SK-N-DZ (cell line): ENCODE measurements at places on chromosomes 6 and 20.

- DNase-seq, result no peak
These were observed 275.7 kb upstream of the TCF21 start for GRCh38 chr6:133613211-133613610.

DNA sequence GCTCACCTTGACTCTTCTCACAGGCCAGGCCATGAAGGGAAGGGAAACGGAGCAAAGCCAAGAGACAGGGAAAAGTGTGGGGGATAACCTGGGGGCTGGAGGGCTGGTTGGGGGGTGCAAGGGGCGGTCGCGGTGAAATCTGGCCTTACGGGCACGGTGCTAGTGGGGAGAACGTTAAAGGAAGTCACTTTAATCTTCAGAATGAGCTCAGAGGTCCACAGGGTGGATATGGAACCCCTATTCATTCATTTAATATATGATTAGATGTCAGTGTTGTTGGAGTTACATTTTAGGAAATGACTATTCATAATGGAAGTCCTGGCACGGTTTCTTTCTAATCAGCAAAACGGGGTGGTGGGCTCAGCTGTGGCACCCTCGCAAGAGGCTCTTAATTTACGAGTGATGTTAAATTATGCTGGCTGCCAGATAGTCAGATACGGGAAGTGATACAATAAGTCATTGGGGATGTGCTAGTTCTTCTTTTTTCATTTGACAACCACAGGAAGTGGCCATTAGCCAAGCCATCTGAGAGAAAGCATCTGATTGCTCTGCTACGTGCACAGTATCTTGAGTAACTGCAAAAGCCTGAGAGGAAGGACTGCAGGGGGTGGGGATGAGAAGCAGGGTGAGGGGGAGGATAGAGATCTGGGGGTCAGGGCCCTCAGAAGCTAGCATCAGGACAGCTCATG, 253.0 kb downstream of the QKI start:
- no peak for DNase-seq

DNA sequence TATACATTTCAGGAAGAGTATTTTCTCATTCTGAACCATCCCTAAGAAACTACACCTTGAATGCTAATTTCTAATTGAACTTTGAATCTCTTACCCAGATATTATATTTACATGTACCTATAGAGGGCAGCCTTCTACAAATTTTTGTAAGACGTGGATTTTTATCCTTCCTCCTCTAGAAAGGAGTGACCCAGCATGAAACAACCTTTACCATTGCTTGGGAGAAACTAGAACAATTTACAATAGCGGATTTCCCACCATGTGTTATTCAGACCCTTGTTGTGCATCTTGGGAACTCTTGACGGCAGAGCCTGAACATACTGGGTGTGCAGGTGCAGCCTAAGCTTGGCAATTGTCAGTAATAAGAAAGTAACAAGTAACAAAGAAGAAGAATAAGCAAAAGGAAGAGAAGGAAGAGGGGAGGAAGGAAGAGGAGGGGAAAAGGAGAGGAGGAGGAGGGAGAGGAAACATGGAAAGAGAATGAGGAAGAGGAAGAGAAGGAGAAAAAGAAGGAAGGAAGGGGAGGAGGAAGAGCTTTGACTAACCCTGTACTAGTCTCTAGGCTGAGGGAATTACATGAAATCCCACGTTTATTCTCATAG, 10.8 kb upstream of the TAAR1 start:
- peak; percentile 7 for DNase-seq

- DNase-seq, result no peak
These were observed 40.9 kb upstream of the ADTRP start for GRCh38 chr6:11819486-11819885.

DNA sequence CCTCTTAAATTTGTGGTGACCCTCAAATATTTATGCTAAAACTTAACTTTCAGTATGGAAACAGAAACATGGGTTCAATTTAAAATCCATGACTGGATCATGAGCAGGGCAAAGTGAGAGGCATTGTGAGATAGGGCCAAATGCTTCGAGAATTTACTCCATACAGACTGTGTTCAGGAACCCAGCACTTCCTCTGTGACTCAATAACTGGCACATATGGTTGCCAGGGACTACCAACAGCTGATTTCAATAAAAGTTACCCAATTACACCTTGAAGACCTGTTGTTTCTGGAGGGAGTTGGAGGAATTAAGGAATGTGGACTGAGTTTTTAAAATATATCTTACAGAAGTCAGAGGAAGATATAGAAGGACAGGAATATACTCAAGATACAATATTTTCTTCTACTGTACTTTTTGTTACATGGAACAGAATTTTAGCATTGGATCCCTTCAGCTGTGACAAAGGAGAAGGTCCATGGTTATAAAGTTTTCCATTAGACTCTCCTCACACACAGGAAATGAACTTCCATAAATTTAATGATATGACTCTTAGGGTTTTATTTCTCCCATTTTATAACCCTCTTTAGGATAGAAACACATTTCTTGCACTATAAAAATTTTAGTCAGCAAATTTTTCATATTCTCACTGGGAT, 258.5 kb downstream of the KHDC1L start:
- DNase-seq, result no peak

DNA sequence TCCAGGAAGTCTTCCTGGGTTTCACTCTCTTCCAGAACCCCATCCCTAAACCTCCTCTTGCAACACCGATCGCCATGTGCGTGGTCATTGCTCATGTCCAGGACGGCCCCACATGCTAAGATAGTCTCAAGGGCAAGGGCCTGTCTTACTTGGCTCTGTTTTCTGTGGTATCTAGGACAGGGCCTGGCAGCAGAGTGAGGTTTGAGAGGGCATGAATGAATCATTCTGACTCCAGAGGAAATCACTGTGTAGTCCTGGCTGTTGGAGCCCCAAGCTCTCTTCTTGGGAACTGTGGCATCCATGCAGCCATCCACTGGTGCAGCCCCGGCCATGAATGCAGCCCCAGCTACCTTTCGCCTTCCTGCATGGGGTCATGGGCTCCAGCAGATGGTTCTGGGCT, 12.4 kb downstream of the SIRPA start:
- no peak for DNase-seq

- DNase-seq, result no peak
These were observed 28.0 kb downstream of the PNLDC1 start for GRCh38 chr6:159828074-159828473.
